ENCODE measurements at places on chromosomes 5 and 9.

DNA sequence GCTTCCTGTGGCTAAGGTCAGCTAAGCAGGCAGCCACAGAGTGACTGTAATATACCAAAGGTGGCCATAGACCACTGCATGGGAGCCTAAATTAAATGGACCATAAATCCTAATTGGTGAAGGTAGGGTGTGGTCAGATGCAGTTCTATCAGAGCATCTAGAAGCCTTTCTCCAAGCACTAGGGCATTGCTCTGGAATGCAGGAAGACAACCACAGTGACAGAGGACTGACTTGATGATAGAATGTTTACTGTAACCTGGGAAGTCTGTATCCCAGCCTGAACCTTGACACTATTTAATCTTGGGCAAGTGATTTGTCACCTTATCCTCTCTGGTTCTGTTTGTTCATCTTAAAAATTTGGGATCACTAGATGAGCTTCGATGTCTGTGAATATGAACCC, 2.3 kb downstream of the FBXO38 start:
- DNase-seq, result no peak

GRCh38 chr9:74803376-74804017, 84.2 kb downstream of the TRPM6 start:
- DNase-seq, result no peak

DNA sequence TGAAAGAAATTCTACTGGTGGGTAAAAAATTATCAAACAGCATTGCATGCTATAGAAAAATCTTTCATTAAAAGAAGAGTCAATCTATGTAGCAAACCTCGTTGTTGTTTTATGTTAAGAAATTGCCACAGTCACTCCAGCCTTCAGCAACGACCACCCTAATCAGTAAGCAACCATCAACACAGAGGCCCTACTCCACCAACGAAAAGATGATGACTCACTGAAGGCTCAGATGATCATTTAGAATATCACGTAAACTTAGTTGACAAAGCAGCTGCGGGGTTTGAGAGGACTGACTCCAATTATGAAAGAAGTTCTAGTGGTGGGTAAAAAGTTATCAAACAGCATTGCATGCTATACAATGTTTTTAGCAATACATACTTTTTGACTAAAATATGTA, 242.6 kb downstream of the DRD1 start:
- no peak for DNase-seq

- peak; percentile 29 for DNase-seq
These were observed 61.4 kb downstream of the WDR41 start for GRCh38 chr5:77430726-77431125.

GRCh38 chr5:133360693-133361472, 251.5 kb downstream of the FSTL4 start:
- DNase-seq, result no peak

DNA sequence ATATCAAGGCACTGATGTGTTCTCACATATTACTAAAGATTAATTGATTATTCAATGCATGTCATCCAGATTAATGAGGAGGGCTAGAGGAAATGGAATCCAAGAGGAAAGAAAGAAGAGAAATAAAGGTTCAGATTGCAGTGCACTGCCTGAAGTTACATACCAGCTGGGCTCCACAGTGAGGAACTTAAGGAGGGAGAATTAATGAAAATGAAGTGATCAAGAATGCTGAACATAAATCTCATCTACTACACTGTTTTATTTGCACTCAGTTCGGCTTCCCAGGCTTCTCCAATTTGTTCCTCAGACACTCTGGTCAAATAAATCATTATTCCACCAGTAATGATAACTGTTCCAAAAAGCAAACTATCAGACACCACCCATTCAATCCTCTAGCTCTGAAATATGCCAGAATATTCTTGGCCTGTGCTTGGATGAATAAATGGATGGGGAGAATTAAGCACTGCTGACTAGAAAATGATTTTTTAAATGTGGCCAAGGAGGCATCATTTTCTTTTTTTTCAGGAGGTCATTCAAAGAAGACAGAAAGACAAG, 88.6 kb upstream of the FBN2 start:
- no peak for DNase-seq

- peak; percentile 65 for DNase-seq
These were observed 151.2 kb downstream of the SNCAIP start for GRCh38 chr5:122463221-122463620.

DNA sequence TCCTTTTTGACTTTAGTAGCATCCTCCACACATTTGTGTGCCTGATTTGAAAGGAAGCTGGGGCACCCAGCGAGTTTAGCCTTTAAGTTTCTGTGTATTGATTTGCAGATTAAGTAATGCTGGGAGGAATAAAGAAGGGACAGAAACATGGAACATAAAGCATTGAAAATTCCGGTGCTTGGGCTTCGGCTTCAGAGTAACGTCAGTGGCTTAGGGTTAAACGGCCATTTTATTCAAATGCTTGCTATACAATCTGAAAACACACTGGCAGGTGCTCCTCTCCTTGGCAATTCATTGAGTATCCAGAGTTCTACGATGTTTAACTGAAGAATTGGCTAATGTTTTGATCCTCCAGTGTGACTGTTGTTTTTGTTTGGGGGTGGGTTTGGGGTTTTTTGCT, 58.0 kb upstream of the FSD1L start:
- no peak for DNase-seq

DNA sequence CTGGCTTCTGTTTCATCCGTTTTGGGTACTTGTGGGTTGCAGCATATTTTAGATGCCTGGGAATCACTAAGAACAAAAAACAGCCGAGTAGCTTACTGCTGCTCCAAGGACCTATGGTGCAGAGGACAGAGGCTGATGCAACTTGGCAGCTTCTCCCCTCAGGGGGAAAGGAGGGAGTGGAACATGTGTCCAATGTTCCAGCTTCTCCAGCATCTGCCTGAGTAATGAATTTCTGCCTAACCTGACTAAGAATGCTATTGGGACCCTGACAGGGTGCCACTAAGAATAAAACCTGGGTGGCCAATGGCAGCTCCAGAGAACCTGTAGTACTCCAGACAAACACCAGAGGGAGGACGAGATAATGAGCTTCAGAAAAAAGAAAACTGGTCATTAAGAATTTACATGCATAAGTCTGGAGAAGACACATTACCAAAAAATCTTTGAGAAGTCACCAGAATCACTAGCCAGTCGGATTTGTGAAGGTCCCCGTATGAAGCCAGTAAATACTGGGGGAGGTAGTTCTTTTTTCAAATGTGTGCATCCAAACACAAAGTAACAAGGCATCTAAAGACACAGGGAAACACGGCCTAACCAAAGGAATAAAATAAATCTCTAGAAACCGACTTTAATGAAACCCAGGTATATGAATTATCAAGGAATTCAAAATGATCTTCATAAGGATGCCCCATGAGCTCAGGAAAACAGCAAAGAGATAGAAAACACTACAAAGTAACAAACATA, 293.5 kb downstream of the HINT1 start:
- peak; percentile 90 for DNase-seq

GRCh38 chr9:93708289-93708986, 132.1 kb downstream of the PHF2 start:
- no peak for DNase-seq

- no peak for DNase-seq
These were observed 11.2 kb upstream of the TRIO start for GRCh38 chr5:14131855-14132503.

DNA sequence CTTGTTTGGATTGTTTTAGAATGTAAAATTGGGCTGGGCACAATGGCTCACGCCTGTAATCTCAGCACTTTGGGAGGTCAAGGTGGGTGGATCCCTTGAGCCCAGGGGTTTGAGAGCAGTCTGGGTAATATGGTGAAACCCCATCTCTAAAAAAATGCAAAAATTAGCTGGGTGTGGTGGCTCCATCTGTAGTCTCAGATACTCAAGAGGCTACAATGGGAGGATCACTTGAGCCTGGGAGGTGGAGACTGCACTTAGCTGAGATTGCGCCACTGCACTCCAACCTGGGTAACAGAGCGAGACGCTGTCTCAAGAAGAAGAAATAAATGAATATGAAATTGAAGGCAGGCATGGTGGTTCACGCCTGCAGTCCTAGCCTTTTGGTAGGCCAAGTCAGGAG, 21.3 kb downstream of the MAML1 start:
- no peak for DNase-seq

GRCh38 chr5:19547640-19548039, 440.4 kb downstream of the CDH18 start:
- DNase-seq, result peak; percentile 83

GRCh38 chr5:58491216-58491892, at the start of gene GAPT:
GAPT (plus strand) TSS chr5:58491435; CDS start chr5:58494537, 3,102 bp downstream.
- DNase-seq, result no peak

DNA sequence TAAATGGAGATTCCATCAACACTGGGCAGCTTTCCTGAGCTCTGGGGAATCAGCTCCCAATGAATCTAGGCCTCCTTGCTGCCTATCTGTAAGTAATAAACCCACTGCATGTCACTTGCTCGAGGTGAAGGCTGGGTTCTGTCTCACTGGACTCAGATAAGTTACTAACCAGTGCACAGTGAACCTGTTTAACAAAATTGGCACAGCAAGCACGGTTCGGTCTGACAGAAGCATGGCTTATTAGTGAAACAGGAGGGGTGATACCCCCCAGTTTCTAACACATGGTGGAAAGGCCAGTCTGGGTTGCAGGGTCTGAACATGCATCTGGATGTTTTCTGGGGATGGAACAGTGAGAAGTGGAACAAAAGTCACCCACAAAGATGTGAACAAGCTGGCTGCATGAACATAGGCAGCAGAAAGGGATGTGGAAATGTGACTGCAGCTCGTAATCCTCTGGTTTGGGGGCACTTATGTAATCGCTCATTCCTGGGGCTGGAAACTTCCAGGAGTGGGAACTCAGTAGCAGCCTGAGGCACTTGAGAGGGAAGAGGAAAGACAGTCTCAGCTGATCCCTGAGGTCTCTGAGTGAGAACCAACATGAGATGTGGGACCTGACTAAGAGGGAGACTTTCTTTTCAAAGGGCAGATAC, 37.7 kb downstream of the UGT3A2 start:
- DNase-seq, result no peak

- DNase-seq, result no peak
These were observed 992 bp downstream of the SH2D3C start for GRCh38 chr9:127777368-127777980.

DNA sequence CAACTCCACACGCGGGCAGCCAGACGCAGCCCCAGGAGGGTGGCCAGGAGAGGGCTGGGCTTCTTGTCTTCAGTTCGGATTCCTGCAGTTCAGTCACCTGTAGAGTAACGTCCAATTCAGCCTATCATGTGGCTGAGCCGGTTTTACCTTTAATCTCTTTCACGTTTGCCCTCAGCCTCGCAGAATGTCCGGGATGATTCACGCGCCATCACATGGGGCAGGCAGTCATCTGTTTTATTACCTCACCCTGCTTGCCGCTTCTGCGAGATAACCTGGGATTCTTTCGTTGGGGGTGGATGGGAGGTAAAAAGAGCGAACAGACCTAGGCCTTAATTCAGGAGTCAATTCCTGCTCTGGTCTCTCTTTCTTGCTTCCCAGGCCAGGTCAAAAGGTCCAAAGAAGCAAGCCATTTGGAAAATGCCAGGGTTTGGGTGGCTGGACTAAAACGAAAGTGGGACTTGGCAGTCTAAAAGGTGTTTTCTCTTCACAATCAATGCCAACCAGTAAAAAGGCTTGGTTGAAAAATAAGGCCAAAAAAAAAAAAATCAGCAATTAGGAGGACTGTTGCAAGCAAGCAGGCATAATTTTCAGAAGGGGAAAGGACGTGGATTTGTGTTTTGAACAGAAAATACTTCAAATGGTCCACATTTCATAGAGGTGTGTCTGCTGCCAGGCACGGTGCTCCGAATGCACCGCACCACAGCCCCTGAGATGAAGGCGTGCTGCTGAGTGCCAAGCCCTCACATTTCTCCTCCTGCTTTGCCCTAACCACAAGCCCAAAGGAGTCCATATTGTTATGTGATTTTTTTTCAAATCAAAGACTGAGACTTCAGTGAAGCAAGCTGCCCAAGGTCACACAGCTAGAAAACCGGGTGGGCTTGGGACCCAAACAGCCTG, 2.8 kb upstream of the WWC1 start:
- DNase-seq, result no peak

- peak; percentile 98 for DNase-seq
These were observed 9.2 kb downstream of the DCANP1 start for GRCh38 chr5:135437796-135438560.

- no peak for DNase-seq
These were observed 11.9 kb upstream of the LHX2 start for GRCh38 chr9:123999661-124000060.

- no peak for DNase-seq
These were observed 324.1 kb upstream of the KIF2A start for GRCh38 chr5:61981886-61982285.

- DNase-seq, result no peak
These were observed 130.5 kb downstream of the SCAMP1 start for GRCh38 chr5:78490709-78491485.

- no peak for DNase-seq
These were observed 268.0 kb upstream of the MVB12B start for GRCh38 chr9:126058591-126058990.

GRCh38 chr5:133147411-133147810, 95.6 kb downstream of the HSPA4 start:
- DNase-seq, result peak; percentile 39

DNA sequence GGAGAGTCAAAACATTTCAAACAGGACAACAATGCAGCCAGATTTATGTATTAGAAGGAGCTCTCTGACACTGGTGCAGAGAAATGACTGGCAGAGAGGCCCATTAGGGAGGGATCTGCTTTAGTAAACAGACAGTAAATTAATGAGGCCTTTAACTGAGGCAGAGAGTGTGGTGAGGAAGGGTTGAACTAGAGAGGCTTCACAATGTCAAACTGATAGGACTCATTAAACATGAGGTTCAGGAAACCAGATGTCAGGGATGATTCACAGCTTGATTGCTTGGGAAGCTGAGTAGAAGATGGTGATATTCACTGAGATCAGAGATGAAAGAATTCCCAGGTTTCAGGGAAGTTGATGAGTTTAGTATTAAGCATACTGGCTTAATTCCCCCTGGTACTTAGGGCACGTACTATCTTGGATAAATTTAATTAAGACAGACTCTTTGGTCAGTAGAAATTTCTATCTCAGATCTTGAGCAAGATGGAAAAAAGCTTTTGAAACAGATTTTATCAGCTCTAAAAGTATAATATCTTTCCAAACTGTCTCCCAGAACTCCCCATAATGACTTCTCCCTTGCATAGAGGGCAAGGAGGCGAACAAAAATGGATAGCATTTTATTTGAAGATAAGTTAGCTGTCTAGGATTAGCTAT, 8.6 kb upstream of the MUSK start:
- DNase-seq, result peak; percentile 69

DNA sequence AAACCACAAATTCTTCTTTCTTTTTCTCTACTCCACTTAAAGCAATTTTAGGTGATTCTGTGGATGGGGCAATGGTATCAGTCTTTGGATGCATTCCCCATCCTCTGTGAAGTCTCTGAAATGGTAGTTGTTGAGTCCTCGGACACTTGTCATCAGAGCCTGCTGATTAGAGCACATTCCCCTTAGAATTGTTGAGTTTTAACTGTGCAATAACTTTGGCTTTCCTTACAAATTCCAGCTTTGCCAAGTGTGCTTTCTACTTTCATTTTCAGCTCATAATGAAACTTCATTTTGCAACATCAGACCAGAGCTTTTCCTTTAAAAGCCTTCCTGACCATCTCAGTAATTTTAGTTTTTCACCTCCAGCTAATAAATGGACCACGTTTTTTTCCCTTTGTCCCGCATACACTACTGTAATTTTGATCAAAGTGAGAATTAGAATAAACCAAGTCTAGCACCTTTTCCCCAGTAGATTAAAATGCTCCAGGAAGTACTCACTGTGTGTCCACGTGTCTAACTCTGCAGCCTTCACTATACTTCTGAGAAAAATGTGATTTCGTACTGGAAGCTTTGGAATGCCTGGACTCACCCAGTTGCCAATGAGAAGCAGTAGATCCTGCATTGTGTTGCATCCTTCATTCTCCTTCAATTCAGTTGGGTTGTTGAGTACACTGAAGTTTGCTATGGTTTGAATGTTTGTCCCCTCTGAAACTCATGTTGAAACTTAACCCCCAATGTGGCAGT, 135.6 kb downstream of the NTRK2 start:
- no peak for DNase-seq

Data from fibroblast of skin of abdomen (primary cell).